Posterior vena cava (tissue), 2 donors: ENCODE measurements at places on chromosomes 5 and 9.
A peak's percentile ranks its signal among the peaks of the same experiment; 100 is the strongest.

GRCh38 chr5:134647750-134648424 lies 698 bp upstream of the SEC24A start:
- DNase-seq: peak; percentile 19

GRCh38 chr5:65478336-65478735 lies 3.4 kb downstream of the ADAMTS6 start:
- DNase-seq: no peak

- DNase-seq: no peak
Observed at GRCh38 chr9:118992813-118993794, 376.1 kb downstream of the BRINP1 start.

- no peak for DNase-seq
Observed at GRCh38 chr5:6321078-6321477, 57.3 kb downstream of the MED10 start.

- DNase-seq: no peak
Observed at GRCh38 chr5:17222664-17223063, 5.2 kb downstream of the BASP1 start.

- no peak for DNase-seq
Observed at GRCh38 chr9:36803961-36804360, 230.1 kb downstream of the PAX5 start.

DNA sequence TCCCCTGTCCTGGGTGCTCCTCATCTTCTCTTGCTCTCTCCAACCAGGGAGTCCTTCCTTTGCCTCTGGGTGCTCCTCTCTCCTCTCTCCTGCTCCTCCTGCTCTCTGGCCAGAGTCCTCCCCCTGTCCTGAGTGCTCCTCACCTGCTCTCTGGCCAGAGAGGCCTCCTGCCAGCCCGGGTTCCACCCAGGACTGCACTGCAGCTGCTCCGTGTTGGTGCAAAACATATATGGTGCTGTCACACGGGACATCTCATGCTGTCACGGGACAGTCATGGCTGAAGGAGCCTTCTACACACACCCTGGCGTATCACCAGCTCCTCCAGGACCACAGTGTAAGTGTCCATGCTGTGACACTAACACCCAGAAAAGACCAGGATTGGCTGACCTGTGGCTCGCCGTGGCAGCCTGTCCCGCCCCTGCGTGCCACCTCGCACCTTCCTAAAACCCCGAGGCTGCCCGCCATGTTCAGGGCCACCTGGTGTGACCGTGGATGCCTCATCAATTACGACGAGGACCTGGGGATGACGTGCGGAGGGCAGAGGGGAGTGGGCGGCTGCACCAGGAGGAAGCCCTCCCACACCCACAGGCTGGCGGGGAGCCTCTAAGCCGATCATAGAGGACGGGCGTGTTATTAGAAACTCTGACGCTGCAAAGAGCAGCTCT lies 27.9 kb upstream of the SLC6A3 start:
- no peak for DNase-seq

GRCh38 chr5:37833990-37834389 lies 5.9 kb downstream of the GDNF start:
- DNase-seq: no peak
